Anterior cingulate cortex (tissue), 58 donors: ENCODE measurements at places on chromosomes 7 and 10.

GRCh38 chr10:9193120-9193519 is 1138.6 kb downstream of the GATA3 start:
- DNase-seq, result no peak

GRCh38 chr7:20244334-20245120 is 27.3 kb upstream of the MACC1 start:
- no peak for DNase-seq

GRCh38 chr7:143505838-143506237 is 28.2 kb downstream of the TAS2R41 start:
- DNase-seq, result no peak

- no peak for DNase-seq
These were observed 46.4 kb upstream of the PARD3 start for GRCh38 chr10:34861293-34862021.

DNA sequence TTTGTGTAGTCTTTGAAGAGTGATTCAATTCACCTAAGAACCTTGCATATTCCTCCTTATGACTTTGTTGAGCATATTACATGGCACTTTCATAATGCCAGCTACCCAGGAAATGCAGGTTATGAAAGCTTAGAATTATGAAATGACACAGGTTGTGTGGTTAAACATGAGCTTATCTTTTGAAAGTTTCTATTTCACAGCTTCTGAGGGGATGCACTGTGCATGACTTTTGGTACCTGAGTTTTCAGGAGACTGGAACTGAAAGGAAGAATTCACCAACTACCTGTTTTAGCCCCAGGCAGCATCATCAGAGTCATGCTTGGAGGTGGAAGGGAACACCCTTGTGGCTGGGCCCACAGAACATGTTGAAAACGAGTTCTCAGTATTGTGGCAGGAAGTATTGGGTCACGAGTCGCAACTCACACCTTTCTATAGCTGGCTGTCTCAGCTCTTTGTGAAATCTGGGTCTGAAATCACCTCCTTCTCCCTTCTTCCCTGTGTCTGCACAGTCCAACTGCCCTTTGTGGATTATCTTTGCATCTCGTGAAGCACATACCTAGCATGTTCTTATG is 228.2 kb downstream of the PTEN start:
- DNase-seq, result no peak

DNA sequence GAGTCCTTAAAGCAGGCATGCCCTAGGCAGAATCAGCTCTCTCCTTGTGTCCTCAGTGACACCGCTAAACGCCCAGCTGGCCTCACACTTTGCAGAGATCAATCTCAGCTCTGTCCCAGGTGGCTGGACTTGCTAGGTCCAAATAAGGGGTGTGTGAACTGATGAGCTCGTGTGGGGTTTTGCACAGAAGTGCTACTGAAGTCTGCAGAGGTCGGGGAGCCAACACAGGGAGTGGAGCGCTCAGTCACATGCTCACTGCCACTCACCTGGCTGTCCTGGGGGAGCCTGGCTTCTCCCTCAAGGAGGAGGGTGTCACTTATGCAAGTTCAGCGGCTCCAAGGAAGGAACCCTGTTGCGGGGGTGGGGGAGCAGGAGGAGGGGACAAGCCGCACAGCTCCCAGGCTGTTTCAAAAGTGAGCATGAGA is 2.0 kb downstream of the ELN start:
- DNase-seq, result no peak

- no peak for DNase-seq
These were observed 23.9 kb downstream of the UPF2 start for GRCh38 chr10:12018438-12019282.
